AG20443 (cell line): ENCODE measurements at places on chromosomes 6 and 20.

DNA sequence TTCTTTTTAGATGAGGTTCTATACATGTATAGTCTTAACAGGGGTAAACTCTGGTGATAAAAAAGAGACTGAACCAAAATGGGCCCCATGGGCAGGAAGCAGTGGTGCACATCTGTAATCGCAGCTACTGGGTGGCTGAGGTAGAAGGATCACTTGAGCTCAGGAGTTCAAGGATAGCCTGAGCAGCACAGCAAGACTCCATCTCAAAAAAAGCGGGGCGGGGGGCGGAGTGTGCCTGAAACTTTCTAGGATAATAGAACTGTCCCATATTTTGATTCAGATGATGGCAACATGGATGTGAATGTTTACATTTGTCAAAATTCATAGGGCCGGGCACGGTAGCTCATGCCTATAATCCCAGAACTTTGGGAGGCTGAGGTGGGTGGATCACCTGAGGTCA, 48.8 kb upstream of the TAF8 start:
- no peak for DNase-seq

GRCh38 chr6:147510929-147511590, 2.6 kb downstream of the SAMD5 start:
- DNase-seq = no peak

GRCh38 chr6:170072246-170072645, 218.6 kb downstream of the DLL1 start:
- DNase-seq = no peak

- DNase-seq = no peak
These were observed 2.3 kb downstream of the SUPT3H start for GRCh38 chr6:45375449-45375848.

DNA sequence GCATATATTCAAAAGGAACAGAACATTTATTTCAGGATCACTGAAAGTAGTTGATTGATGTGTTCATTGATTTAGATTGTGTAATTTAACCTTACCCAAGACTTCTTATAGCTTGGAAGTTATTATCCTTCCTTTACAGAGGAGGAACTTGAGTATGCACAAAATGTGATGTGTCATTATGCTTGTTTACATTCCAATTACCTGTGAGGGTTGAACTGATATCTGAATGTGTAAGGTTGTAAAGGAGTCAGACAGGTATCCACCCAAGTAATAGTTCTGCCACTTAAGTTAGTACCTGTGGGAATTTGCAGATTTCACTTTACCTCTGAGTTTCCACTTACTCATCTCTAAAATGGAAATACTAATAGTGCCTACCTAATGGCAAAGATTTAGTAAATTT, 668.2 kb downstream of the DOK5 start:
- no peak for DNase-seq

DNA sequence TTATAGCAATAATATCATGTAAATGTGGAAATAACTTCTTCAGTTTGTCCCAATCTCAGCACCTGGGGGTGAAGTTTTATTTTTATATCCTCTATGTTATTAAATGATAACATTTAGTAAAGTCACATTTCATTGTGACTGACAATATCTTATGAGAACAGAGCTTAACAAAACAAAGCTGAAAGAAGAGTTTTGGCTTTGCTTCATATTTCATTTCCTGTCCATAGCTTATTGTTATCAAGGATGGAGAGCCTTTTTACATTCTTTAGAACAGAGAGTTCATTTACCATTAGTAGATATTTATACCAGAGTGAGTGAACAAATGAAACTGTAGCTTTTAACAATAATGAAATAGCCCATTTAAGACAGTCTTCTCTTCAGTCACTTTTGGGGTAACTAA, 231.9 kb upstream of the SGK1 start:
- DNase-seq = no peak

DNA sequence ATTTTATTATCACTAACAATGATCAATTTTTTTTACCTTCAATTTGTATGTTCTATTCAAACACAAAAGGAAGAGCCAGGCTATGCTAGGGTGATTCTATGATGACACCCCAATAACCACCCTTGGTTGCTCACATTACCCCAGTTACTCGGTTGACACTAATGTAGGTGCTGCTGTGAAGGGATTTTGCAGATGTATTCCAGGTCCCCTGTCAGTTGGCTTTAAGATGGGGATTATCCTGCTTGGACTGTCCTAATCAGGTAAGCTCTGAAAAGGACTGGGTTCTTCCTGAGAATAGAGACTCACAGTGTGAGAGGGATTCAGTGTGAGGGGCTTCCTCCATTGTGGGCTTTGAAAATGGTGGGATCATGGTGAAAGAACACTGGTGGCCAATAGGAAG, 11.9 kb downstream of the HLA-A start:
- no peak for DNase-seq

- DNase-seq = peak; percentile 97
These were observed at the start of gene PDE7B for GRCh38 chr6:135851442-135852271. TSS of gene PDE7B (plus strand) at chr6:135851701.

GRCh38 chr6:160178271-160178670, 56.7 kb downstream of the SLC22A1 start:
- DNase-seq = no peak

DNA sequence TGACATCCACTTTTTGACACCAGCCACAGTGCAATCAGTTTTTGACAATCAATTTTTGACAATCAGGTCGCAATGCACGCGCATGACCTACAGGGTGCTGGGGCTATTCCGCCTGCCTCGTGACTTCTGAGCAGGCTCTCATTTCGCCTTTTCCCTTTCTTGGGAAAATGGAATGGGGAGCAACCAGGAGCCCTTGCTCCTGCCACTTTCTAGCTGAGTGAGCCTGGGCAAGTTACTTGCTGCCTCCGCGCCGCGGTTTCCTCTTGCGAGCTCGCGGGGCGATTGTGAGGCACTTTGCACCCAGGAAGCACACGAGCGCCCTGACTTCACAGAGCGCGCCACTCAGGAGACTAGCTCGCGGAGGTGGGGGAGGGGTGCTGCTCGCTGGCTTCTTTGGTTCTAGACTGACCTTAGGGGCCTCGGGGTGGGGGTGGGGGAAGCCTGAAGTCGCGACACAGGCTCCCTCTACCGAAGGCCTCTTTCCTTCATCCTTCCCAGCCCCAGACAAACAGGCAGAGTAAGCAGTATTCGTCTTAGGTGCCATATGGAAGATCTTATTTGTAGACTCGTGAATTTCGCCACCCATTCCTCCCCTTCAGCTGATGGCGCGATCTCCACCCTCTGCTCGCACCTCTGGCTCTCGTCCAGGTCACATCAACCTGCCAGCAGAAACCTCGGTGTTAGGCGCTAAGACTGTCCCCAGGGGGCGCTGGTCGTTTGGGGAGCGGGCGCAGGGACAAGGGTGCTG, 4.6 kb downstream of the TP53TG5 start:
- peak; percentile 89 for DNase-seq

GRCh38 chr20:63452821-63453523, 19.5 kb downstream of the KCNQ2 start:
- DNase-seq = peak; percentile 68

GRCh38 chr6:146240322-146240721, 211.5 kb downstream of the GRM1 start:
- no peak for DNase-seq

DNA sequence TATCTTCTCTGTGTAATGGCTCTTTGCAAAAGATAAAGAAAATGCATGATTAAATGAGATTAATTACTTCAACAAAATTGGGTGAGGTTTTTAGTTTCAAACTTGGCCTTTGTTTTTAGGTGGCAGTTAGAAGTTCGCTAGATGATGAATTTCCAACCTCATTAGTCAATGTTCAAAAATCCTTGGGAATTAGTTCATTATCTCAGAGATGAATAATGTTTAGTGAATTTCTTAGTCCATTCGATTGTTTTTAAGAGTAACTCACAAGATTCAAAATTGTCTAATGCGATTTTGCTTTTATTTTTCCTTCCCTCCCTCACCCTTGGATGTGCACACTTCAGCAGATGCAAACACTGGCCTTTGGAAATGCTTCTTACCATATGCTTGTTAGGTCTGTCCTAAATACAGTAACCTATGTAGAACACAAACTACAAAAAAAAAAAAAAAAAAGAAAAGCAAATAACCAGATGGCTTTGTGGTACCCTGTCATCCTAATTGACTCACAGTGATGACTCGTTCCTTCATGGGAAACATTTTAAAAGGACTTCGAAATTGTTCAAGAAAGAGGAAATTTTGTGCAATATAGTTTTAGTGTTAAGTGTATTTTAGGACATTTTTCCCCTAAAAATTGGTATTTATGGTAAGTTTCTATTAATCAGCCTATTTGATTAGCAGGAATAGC, 66.7 kb downstream of the FAM229B start:
- DNase-seq = peak; percentile 55

- DNase-seq = no peak
These were observed 32.6 kb upstream of the MDFI start for GRCh38 chr6:41605649-41606048.

- DNase-seq = peak; percentile 87
These were observed at the start of gene CGAS for GRCh38 chr6:73452107-73452461. TSS of gene CGAS (minus strand) at chr6:73452297. CDS start at chr6:73452181, 116 bp downstream.

DNA sequence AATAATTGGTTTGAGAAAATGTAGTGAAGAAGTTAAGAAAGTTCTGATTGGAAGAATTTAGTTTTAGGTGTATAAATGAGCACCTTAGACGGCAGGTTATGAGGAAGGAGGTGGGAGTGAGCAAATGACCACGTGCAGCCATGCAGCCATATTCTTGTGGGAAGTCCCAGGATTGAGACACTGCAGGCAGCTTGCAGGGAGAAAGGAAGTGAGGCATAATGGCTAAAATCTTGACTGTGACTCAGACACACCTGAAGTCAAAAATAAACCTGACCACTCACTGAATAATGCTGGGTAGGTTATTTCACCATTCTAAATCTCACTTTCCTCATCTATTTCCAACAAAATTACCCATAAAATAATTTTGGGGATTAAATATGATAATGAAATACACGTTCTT, 16.6 kb downstream of the DSE start:
- no peak for DNase-seq

- DNase-seq = no peak
These were observed 53.2 kb downstream of the RAMACL start for GRCh38 chr6:166533205-166533824.

- DNase-seq = no peak
These were observed 16.3 kb upstream of the RFPL4B start for GRCh38 chr6:112330879-112331265.

DNA sequence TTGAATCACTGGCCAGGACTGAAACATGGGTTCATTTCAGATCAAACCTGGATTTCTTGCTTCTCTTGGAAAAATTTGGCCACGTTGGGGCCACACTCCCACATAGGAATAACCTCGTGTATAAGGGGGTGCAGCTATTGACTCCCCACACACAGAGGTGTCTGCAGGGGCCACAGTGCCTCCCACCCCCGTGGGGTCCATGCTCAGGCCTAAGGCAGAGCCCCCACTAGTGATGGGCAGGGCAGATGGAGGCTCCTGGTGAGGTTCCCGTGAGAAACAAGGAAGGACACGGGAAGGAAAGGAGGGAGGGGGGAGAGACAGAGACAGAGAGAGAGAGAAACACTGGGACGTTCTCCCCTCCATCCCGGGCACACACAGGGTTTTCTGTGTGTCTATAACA, 230.5 kb downstream of the ERMARD start:
- DNase-seq = no peak

DNA sequence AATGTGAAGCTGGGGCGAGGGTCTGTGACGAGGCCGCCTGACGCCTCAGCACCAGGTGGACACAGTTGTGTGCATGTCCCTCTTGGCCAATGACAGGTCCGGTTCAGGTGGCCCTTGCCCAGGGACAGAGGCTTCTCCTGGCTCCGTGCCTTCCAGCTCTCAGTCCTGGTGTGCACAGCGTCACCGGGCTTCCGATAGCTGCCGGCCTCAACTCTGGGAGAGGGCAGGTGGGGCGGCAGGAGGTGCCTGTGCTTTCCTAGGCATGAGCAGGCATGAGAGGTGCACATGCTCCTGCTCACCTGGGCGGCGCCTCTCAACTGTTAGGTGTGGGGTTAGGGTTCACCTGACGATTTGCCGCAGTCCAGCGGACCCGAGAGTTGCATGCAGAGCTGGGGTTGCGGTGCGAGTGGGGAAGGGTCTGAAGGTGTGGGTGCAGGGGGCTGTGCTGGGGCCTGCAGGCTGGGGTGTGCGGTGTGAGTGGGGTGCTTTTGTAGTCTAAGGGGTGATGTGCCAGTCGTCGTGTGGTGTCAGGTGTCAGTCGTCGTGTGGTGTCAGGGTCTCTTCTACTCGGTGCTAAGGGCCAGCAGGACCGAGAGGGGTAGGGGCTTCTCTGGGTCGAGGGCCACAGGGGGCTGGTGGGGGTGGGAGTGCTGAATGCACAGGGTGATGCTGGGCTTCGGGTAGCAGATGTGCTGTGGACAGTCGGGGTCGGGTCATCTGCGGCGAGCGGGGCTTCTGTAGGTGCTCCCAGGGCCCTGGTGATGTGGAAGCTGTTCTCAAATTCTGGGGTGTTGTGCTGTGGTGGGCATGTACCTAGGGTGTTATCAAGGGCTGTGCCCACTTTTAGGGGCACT, 3.8 kb upstream of the SOX18 start:
- no peak for DNase-seq

DNA sequence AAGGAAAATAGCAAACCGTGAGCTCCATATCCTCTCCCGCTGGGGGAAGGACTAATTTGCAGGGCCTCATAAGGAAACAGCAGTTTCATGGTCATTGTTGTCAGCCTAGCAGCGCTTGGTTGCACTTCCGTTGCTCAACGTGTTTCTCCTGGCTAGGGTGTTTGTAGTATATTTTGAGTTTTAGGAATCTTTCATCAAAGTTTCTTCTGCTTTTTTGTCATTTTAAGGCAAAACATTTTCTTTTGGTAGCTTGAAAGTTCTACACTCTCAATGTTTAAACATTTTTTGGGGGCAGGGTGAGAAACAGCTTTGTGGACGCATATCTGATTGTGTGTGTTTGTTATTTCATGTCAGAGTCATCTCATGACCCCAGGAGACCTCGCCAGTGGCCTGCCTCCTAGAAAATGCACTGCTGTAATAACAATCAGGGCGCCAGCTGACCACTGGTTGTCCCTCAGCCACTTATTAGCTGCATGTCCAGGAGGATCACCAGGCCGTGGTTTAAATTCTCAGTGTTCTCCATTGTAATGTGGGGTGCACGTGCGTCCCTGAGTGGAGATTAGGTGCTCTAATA, 20.6 kb downstream of the JARID2 start:
- DNase-seq = no peak

DNA sequence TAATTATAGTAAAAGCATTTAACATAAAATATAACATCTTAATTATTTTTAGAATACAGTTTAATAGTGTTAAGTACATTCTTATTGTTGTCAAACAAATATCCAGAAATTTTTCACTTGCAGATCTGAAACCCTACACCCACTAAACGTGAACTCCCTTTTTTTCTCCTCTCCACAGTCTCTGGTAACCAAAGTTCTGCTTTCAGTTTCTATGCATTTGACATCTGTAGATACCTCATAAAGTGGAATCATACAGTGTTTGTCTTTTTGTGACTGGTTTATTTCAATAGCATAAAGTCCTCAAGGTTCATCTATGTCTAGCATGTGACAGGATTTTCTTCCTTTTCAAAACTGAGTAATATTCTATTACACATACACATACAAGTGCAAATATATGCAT, 286.3 kb downstream of the BTBD3 start:
- DNase-seq = no peak
